Iris pigment epithelial cell (primary cell): ENCODE measurements at places on chromosomes 2 and 18.

- DNase-seq, result no peak
Measured at GRCh38 chr2:107383691-107384090, 443.0 kb upstream of the RGPD4 start.

- no peak for DNase-seq
Measured at GRCh38 chr2:231521443-231521842, 8.8 kb downstream of the NMUR1 start.

- peak; percentile 53 for DNase-seq
Measured at GRCh38 chr18:67310826-67311225, 205.7 kb downstream of the DSEL start.

- peak; percentile 83 for DNase-seq
Measured at GRCh38 chr2:9030841-9031240, 27.4 kb upstream of the MBOAT2 start.

DNA sequence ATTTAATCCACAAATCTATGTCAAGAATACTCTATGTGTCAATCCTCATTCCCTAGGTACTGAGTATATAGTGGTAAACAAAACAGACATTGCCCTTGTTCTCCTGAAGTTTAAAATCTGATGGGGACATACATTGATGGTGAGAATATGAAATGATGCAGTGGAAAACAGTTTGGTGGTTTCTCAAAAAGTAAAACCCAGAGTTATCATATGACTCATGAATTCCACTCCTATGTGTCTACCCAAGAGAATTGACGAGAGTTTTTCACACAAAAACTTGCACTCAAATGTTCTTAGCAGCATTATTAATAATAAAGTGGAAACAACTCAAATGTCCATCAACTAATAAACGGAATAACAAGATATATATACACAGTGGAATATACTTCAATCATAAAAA, 586.7 kb downstream of the CCDC85A start:
- DNase-seq, result peak; percentile 83

DNA sequence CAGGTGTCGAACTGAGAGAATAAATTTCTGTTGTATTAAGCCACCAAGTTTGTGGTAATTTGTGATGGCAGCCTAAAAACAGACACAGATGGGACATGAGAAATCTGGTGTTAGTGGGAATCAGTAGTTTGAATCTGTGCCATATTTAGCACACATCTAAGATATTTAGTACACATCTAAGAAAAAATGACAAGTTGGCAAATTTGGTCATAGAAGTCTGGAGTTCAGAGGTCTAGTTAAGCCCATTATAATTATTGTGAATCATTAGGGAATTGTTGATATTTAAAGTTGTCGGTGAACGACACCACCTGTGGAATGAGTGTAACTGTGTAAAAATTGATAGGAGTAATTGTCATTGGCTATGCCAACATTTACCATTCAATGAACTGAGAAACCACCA, 1138.8 kb upstream of the TMEFF2 start:
- DNase-seq, result no peak

- DNase-seq, result no peak
Measured at GRCh38 chr2:50624506-50624905, 407.4 kb downstream of the NRXN1 start.

DNA sequence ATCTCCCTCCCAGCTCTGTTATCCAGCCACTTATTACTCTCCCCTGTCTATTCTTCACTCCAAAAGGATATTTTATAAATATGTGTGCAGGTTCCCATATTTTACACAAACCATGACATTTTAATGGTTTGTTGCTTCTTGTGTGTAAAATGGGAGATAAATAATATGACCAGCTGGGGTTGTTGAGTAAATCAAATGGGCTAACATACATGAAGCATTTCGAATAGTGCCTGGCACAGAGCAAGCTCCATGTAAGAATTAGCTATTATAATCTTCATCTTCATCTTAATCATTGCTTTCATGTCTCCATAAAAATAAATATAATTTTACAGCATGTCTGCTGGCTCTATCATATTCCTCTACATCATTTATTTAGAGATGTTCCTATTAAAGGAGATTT, 283.1 kb downstream of the RAD51AP2 start:
- no peak for DNase-seq

DNA sequence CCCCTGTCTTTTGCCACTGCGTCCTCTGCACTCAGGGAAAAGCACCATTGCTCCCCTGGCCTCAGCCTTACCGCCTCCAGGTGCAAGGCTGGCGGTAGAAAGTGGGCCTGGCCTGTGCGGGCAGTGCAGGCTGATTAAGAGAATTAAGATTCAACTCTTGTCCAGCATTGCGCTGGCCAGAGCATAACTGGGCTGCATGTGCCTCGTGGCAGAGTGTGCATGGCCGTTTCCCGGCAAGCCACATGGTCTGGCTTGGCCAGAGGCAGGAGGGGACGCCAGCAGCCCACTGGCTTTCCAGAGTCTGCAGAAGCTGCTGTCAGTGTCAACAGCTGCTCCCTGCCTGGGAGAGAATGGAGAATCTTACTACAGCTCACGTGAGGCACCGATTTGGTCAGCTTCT, 12.3 kb downstream of the NTSR2 start:
- no peak for DNase-seq

DNA sequence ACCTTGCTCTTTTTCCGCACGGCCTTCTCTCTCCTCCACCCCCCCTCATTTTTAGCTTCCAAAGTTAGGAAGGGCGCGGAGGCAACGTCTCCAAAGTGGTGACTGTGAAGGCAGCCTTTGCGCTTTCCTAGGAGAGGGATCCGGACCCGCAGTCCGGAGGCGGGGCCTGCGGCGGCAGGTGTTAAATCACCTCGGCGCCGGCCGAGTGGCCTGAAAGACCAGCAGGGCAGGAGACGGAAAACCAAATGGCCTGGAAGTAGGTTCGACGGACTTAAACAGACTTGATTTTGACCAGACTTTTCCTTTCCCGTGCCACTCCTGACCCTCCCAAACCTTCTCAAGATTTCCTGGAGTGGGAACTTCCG, 615 bp downstream of the GORASP2 start:
- peak; percentile 38 for DNase-seq

GRCh38 chr18:7388741-7389140, 157.9 kb downstream of the LRRC30 start:
- DNase-seq, result no peak

DNA sequence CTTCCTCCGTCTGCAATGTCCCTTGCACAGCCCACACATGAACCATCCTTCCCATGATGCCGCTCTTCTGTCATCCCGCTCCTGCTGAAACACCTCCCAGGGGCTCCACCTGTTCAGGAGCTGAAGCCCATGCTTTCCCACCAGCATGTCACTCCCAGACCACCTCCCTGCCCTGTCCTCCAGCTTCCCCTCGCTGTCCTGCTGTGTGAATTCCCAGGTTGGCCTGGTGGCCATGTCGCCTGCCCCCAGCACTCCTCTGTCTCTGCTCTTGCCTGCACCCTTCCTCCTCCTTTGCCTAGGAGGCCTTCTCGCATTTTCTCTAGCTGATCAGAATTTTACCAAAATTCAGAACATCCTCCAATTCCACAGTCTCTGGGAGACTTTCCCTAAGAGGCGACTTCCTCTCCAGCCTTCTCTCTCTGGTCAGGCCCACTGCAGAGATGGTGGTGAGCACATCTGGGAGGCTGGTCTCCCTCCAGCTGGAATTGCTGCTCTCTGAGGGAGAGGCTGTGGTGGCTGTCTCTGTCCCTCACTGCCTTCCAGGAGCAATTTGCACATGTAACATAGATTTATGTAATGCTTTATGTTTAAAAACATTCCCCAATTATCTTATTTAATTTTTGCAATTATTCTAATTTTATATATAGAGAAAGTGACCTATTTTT, 8.9 kb upstream of the IL1RL2 start:
- no peak for DNase-seq

DNA sequence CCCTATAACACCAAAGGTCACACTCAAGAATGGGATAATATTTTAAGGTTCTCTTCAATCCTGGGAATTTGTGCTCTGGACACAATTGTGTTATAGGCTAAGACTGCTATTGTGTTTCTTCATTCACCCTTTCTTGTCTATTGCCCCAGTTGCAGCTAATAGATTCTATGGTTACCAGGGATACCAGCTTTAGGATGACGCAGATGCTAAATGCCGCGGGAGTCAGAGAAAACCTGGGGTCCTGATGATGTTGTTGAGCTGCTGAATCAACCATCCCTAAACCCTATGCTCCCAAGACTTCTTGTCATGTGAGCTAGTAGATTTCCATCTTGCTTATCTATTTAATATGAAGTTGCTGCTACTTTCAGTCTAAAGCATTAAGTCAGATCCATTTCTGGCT, 5.4 kb downstream of the CRYGD start:
- no peak for DNase-seq

DNA sequence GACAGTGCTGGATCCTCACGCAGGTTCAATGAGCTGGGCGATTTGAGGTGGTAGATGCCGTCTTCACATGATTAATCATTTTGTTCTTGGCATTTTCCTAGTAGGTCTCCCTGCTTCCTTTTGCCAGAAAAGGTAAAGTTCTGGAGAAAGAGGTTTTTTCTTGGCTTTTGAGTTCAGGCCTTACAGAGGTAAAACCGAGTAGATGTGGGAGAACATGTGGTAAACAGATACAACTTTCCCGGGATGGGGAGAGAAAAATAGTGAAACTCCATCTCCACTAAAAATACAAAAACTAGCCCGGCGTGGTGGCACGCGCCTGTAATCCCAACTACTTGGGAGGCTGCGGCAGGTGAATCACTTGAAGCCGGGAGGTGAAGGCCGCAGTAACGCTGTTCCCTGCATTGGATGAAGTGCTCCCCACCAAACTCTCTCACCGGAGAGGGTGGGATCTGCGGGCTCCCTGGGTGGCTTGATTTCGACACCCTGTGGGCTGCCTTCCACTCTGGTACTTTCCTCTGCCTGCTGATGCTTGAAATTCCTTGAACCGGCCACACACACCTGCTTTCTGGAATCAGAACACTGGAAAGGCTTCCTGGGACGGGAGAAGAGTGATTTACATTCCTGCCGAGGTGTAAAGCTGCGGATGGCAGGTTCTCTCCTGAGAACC, 88.8 kb downstream of the ACTR3 start:
- DNase-seq, result no peak

DNA sequence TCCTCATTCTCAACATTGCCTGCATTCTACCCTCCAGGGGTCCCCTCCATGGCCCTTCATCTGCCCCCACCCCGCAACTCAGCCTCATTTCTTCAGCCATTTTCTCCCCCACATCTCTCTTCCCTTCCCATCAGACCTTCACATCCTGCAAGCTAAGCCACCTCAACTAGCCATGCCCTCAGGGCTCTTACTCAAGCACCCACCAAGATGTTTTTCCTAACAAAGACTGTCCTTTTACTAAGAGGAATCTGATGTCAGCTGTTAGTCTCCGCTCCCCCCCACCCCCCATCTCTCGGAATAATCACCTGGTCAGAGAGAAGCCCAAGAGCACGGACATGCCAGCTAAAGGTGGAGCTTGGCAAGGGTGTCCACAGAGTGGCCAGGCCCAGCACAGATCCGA, 4.7 kb upstream of the CAPN10 start:
- no peak for DNase-seq

DNA sequence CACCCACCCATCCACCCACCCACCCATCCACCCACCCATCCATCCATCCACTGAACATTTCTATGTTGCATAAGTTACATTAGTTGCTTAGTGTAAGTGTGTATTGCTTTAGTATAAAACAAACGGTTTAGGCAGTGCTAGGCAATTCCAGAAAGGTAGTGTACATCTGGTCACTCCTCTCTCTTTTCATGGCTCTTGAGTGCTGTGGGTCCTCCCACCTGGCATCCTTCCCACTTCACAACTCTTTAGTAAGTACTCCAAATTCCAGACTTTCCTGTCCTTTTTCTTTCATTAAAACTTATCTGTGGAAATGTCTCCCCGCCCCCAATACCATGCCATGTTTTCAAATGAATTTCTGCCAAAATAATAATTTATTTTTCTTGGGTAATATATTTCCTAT, 122.5 kb downstream of the PLEKHM3 start:
- peak; percentile 11 for DNase-seq

GRCh38 chr2:173843526-173843925, 121.6 kb downstream of the SP3 start:
- DNase-seq, result no peak

GRCh38 chr2:23209059-23209458, 175.9 kb upstream of the KLHL29 start:
- DNase-seq, result no peak

- no peak for DNase-seq
Measured at GRCh38 chr2:17709897-17710296, 43.7 kb downstream of the SMC6 start.

DNA sequence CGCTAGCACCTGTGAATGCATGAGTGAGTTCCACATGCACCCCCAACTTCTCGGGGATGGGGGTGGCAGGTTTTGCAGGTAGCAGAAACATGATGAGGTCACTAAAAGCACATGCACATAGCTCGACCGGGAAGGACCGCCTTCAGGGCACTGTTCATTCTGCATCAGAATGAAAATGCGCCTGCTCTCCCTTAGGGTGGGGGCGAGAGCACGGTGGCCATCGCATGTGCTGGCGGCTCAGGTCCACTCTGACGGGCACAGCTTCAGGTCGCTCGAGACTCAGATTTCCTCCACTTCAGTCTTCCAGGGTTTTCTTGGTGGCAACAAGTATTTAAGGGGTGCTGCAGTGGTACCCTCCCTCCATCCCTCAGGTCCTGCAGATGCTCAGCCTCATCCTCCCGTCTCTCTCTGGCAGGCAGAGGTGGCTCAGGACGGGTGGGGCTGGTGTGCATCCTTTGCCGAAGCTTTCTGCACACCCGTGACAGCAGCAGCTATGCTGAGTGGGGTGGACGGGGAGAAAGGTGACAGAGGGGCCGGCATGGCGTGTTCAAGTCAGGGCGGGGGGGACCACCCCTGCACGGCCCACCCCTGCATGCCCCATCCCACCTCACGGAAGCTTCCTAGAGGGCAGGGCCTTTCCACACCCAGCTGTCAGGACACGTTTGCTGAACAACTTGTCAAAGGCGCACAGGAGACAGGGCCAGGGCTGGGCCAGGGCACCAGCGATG, 14.8 kb downstream of the KCNIP3 start:
- no peak for DNase-seq

DNA sequence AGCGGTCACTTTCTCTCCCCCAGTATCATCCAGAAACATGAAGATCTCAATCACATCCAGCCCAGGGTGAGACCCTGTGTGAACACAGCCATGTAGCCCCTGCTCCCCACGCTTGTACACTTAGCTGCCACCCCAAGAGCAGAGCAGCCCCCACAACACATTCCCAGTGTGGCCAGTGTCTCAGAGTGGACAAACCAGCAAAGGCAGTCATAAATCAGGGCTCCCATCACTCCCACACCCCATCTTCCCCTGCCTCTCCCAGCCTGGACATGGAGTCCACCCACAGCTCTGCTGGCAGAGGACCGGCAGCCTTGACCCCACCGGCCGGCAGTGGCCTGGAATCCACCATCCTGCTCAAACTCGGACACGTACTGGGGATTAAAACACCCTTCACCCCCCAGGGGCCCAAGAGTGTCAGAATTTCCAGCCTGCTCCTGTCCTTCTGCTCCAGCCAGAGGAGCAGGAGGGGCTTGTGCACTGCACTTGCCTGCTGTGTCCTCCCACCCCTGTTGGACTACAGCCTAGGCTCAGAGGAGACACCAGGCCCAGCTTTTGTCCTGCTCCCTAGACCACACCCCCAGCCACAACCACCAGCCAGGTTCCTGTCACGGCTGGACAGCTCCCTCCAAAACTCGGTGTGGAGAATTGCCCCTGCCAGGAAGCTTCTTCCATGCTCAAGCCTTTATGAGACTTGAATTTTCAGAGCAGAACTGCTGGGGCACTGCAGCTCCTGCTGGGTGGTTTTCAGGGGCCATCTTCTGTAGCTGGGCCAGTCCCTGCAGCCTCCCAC, 206.1 kb downstream of the SMAD2 start:
- no peak for DNase-seq

- DNase-seq, result peak; percentile 86
Measured at GRCh38 chr2:224946895-224947294, 95.4 kb downstream of the DOCK10 start.

- DNase-seq, result no peak
Measured at GRCh38 chr2:32783469-32783868, 155.6 kb downstream of the TTC27 start.
